ENCODE measurements at places on chromosomes 6 and 20.
A peak's percentile ranks its signal among the peaks of the same experiment; 100 is the strongest.

- no peak for DNase-seq
Observed at GRCh38 chr6:131683479-131683878, 17.7 kb downstream of the OR2A4 start.

DNA sequence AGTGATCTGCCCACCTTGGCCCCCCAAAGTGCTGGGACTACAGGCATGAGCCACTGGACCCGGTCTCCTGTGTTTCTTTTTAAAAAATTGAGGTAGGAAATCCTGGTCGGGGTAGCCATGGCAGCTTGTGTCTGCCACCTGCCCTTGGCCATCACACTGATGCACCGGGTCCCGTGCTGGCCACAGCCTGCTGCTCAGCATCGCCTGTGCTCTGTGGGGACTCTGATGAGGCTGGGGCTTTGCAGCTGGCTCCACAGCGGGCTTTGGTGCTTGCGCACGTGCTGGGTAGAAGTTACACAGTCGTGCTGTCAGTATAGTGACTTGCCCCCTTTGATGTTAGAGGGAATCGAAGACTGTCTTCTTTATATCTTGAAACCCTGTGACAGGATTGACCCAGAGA is 66.7 kb downstream of the SMAP1 start:
- DNase-seq = no peak

- no peak for DNase-seq
Observed at GRCh38 chr20:19875376-19876221, 117.5 kb downstream of the RIN2 start.

- DNase-seq = no peak
Observed at GRCh38 chr6:43742285-43742684, 27.7 kb upstream of the VEGFA start.

DNA sequence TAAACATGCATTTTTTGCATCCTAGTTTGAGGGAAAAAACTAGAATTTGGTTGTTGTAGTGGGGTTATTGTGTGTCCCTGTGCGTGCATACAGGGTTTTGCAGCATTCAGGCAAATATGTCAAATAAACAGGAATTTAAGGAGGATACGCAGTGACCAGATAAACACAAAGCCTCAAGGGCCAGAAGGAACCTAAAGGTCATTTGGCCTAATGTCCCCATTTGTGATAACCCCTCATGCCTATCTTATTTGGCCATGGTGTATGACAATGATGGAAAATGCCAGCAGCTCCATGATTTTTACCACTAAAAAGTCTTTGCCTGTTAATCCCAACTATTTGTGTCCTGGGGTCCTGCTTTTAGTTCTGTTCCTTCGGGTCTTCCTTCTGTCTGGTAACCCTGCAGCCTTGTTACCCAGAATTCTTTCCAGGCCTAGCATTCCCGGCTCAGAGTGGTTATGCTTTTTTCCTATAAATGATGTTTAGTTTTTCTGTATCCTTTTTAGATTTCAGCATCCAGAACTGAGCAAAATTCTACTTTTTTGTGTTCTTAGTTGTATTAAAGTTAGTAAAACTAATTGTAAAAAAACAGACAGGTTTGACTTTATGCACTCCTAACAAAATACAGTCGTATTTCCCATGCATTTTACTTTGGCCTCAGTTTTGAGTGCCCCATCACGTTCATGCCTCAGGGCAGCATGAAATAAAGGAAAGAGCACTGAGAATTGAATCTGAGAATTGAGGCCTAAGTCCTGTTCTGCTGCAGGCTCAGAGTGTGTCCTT is 4.4 kb downstream of the STX16 start:
- DNase-seq = no peak

DNA sequence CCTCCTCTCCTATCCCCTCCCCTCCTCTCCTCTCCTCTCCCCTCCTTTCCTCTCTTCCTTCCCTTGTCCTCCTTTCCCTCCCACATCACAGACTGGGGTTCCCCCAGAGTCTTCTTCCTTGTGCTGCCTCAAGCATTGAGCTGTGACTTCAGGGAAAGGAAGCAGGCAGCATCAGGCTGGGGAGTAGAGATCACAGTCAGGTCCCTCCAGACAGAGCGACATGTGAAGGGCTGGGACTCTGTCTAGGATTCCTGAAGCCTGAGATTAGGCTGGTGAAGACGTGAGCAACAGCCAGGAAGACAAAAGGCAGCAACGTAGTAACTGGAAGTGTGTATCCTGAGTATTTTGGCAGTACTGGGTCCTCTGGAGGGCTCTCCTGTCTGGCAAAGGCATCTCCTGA is 265.4 kb upstream of the SUPT3H start:
- DNase-seq = no peak

GRCh38 chr6:42819803-42820511 is 38.1 kb downstream of the BICRAL start:
- DNase-seq = peak; percentile 40

- no peak for DNase-seq
Observed at GRCh38 chr6:30450548-30450908, 38.8 kb upstream of the HLA-E start.

GRCh38 chr6:127518191-127518709 is 885 bp downstream of the MTCL3 start:
- no peak for DNase-seq

DNA sequence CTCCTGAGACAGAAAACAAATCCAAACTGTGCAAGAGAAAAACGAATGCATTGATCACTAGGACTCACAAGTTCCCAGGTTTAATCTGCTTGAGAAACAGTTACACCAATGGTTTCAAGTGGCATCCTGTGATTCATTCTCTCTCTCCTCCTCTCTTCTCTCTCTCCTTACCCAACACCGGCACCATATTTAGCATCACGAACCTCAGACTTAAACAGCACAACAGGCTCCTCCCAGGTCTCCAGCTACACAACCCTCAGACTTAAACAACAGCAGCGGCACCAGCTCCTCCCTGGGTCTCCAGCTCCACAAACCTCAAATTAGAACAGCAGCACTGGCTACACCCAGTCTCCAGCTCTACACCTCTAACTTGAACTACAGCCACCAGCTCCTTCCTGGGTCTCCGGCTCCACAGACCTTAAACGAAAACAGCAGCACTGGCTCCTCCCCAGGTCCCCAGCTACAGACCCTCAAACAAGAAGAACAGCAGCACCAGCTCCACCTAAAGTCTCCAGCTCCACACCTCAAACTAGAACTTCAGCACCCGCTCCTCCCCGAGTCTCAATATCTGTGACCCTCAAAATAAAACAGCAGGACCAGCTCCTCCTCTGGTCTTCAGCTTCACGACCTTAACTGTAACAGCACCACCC is 355.9 kb downstream of the PREX1 start:
- no peak for DNase-seq

All from CD4-positive, alpha-beta T cell treated with Interleukin-10 for 1 hour (primary cell).